ENCODE measurements at places on chromosomes 1 and 21. TPM values are rescaled to one million over a fixed set of nuclear protein-coding genes. Genes with fewer than 3 reads are reported as not detected.

TRIM45 gene
- total RNA-seq: 5.4 TPM

CSF3R gene
- total RNA-seq: 32.5 TPM

DAB1 gene
- 0.33 TPM for total RNA-seq

ZFP69 gene
- 5.8 TPM for total RNA-seq

IL20 gene
- not detected for total RNA-seq

KIRREL1 gene
- 67.2 TPM for total RNA-seq

TMEM269 gene
- 0.06 TPM for total RNA-seq

CAPN9 gene
- total RNA-seq: not detected

FBXO2 gene
- total RNA-seq: 12.0 TPM

ZBED6 gene
- total RNA-seq: 13.8 TPM

AGMAT gene
- not detected for total RNA-seq

SPATA45 gene
- not detected for total RNA-seq

MSH4 gene
- 0.40 TPM for total RNA-seq

DNM3 gene
- 4.1 TPM for total RNA-seq

DNASE2B gene
- not detected for total RNA-seq

PLA2G2A gene
- 29.9 TPM for total RNA-seq

IVL gene
- not detected for total RNA-seq

All from esophagus muscularis mucosa (tissue), 4 donors.